ENCODE measurements at places on chromosomes 11 and 22.

DNA sequence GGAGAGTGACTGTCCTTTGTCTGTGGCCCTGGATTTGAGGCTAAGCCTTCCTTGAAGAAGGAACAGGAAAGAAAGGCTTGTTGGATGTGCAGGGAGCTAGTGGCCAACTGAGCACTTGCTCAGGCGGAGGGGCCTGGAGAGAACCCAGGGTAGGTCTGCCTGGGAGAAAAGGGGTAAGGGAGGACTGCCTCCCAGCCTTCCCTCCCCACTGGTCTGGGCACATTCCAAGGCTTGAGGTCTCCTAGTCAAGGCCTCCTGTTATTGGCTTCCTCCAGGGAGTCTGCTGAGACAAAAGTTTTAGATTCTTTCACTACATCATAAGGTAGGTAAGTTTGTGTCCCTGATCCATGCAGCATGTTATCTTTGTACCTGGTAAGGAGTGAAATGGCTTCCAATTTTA is 15.2 kb downstream of the KCNQ1OT1 start:
- DNase-seq, result no peak

- no peak for DNase-seq
Observed at GRCh38 chr11:122095681-122096262, 20.2 kb downstream of the BLID start.

- no peak for DNase-seq
Observed at GRCh38 chr11:118374729-118375128, 15.3 kb downstream of the UBE4A start.

GRCh38 chr11:71963468-71963867 is 34.6 kb downstream of the RNF121 start:
- no peak for DNase-seq

GRCh38 chr11:110185121-110185591 is 92.0 kb downstream of the ZC3H12C start:
- DNase-seq, result no peak

GRCh38 chr22:19214078-19214473 is 35.5 kb upstream of the SLC25A1 start:
- DNase-seq, result no peak

- no peak for DNase-seq
Observed at GRCh38 chr11:44916801-44917385, 33.8 kb downstream of the TP53I11 start.

DNA sequence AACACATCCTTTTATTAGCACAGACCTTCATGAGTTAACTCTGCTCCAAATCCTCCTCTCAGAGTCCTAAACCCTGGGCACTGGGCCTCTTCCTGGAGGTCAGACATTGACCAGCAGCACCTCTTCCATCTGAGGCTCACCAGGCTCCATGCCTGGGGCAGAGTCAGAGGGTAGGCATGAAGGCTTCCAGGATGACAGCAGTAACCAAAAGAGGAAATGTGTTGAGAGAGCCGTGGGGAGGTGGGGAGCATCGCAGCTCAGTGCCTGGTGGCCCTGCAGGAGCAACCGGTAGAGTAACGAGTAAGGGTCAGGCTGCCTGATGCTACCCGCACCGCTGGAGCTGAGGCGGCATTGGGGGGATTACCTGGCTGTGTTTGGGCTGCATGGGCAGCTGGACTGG is 9.4 kb upstream of the NAV2 start:
- DNase-seq, result no peak

GRCh38 chr11:48011102-48011797 is 30.9 kb downstream of the PTPRJ start:
- DNase-seq, result no peak

- no peak for DNase-seq
Observed at GRCh38 chr11:1534682-1535081, 37.4 kb downstream of the DUSP8 start.

- DNase-seq, result no peak
Observed at GRCh38 chr11:68929706-68930570, 26.2 kb downstream of the IGHMBP2 start.

- DNase-seq, result no peak
Observed at GRCh38 chr22:45971408-45972028, 5.4 kb downstream of the WNT7B start.

DNA sequence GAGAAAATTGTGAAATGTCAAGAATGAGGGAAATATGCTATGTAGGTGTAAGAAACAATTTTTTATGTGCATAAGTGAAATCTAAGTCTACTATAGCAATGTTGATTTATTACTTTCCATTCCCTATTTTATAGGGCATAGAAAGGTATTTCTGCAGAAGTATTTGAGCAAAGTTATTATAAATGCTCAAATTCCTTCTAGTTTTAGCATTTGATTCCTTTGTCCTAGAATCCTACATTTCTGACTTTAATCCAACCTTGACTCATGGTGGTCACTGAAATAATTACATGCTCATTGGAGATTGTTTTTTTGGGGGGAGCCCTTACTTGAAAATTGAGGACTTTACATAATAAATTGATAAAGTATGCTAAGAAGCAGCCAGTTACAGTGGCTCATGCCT is 716.6 kb upstream of the LUZP2 start:
- no peak for DNase-seq

DNA sequence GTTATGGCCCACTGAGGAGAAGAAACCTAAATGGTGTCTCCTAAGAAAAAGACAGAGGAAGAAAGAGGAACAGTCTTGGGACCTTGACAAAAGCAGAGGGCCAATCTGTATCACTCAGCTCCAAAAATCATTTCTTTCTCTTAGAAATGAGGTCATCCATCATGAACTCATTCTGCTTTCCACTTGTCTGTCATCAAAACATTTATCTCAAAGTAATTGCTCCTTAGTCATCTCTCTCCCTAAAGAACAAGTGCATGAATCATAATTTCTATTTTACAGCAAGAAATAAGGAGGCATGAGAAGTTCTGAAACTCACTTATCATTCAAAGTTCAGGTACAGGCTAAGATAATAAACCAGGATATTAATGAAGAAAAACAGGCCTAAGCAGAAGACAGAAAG is 375.6 kb downstream of the KCNA4 start:
- DNase-seq, result no peak

- no peak for DNase-seq
Observed at GRCh38 chr11:22797047-22797446, 32.6 kb downstream of the SVIP start.

GRCh38 chr22:46590334-46590733 is 29.9 kb upstream of the GRAMD4 start:
- no peak for DNase-seq

DNA sequence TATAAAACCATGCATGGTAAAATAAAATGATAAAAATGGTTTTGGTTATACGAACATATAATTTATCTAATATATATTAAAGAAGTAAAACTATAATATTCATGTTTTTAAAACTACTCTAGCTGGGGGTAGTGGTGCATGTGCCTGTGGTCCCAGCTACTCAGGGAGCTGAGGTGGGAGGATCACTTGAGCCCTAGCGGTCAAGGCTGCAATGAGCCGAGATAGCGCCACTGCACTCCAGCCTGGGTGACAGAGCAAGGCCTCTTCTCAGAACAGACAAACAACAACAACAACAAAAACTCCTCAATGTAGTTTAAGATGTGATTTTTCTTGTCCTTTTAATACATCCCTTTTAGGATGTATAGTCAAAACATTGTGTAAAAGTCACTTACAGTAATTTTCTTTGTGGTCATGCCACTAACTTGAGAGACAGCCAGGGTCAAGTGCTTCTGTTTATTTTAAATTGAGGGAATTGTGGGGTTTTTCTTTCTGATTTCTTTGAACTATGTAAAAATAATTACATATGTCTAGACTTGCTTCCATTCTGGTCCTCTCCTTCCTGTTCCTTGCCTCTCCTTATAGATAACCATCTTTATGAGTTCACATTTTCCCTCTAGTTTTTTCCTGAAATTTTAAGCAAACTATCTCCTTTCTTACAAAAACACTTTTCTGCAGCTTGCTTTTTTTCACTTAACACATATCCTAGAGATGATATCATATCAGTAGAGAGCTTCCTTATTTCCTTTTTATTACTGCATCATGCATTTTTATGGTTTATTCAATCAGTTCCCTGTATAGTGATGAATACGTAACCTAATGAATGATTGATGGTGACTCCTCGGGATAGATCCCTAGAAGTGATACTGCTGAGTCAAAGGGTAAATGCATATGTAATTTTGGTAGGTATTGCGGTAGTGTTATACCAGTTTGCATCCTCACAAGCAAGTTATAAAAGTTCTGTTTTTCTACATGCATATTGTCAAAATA is 9.1 kb downstream of the OR2AT4 start:
- DNase-seq, result no peak

DNA sequence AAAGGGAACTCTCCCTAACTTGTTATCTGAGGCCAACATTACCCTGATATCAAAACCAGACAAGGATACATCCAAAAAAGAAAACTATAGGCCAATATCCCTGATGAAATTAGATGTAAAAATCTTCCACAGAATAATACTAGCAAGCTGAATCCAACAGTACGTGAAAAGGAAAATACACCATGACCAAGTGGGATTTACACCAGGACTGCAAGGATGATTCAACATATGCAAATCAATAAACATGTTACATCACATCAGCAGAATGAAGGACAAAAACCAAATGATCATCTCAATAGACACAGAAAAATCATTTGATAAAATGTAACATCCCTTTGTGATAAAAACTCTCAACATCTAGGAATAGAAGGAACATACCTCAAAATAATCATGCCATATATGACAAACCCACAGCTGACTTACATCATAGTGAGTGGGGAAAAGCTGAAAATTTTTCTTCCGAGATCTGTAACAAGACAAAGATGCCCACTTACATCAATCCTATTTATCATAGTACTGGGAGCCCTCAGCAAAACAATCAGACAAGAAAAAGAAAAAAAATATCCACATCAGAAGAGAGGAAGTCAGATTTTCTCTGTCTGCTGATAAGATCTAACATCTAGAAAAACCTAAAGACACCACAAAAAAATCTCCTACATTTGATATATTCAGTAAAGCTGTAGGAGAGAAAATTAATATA is 703.3 kb upstream of the ANO5 start:
- DNase-seq, result no peak

DNA sequence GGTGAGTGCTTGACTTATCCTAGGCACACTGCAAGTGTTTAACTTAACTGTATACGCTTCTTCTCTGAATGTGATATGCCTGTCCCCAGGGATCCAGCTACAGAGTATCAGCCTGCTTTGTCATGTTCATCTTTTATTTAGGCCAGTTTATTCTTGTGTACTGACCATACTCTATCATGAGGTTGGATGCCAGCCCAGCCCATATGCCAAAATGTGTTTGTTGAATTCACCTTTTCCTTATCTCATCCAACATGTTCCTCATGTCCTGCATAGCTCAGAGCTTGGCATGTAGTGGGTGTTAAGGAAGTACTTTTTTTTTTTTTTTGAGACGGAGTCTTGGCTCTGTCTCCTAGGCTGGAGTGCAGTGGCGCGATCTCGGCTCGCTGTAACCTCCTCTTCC is 116.2 kb downstream of the NCAM1 start:
- no peak for DNase-seq

- DNase-seq, result no peak
Observed at GRCh38 chr11:22640862-22641261, 15.2 kb upstream of the FANCF start.

DNA sequence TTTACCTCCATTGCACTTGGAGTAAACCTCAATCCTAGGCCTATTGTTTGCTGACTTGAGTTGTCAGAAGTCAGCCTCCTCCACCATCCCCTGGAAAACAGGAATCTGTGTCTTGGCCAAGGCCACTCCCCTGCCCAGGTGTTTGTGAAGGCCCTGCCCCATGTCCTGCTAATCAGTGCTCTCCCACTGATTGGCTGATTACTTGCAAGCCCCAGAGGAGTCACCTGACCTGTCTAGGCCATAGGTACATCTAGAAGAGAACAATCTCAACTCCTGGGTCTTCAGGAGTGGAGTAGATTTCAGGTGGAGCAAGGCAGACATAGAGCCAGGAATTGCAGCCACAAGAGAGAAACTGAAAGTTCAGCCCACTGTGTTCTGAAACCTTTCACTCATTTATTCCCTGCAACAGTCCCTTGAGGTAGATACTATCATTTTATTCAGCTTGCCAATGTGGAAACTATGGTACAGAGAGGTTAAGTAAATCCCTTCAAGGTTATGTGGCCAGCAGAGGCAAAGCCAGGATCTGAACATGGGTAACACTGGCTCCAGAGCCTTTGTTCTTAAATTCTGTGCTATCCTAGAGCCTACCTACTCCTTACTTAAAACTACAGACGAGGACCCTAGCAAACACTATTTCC is 10.4 kb downstream of the OAF start:
- DNase-seq, result no peak

GRCh38 chr11:108768370-108768769 is 103.5 kb downstream of the DDX10 start:
- no peak for DNase-seq

- no peak for DNase-seq
Observed at GRCh38 chr22:26651815-26652214, 5.6 kb upstream of the MIAT start.

GRCh38 chr11:1994121-1994520 is 3.5 kb downstream of the H19 start:
- DNase-seq, result no peak

DNA sequence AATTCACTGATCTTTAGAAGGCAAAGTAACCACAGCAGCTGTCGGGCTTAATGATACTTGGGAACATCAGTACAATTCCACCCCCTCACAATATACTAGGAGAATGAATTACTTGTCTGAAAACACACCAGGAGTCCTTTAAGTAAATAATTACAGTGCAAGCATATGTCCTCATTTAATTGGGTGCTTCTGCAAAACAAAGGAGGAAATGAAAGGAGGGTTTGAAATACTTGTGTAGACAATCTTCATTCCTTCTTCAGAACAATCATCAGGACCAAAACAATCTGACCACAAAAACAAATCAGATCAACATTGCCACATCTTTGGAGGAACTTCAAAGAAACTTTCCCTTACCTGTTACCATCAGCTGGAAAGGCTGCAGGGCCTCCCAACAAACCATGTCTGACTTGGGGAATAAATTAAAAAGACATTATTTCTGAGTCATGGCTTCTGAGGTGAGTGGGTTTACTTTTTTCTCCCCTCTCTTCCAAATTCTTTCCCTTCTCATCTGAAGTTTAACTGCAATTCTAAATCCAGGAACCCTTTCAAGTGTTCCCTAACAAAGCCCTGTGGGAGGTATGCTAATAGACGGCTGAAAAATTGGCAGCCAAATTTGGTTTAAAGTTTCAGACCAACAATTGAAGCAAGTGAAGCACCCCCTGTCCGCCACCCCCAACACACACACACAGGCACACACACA is 12.5 kb upstream of the CCDC117 start:
- DNase-seq, result no peak

DNA sequence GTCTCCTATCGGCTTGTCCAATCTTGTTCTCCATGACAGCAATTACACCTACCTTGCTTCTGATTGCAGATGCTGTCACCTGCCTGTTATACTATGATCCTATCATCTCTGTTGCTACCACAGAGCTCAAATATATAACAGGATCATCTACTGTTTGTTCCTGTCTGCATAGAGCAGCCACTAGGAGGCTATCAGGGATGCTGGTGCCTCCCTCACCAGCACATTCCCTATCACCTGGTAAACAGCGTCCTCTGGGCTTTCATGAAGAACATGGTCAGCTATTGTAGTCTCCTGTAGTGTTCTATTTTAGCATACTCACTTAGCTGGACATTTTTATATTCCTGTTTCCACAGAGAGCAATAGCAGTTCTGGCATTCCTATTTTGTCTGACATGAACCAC is 87.8 kb upstream of the FAT3 start:
- no peak for DNase-seq

GRCh38 chr11:10473371-10473770 is 18.3 kb downstream of the AMPD3 start:
- DNase-seq, result no peak
